ENCODE measurements at places on chromosomes 3 and 15.

- DNase-seq = peak; percentile 67
Measured at GRCh38 chr3:45915518-45916231, 27.6 kb upstream of the CXCR6 start.

DNA sequence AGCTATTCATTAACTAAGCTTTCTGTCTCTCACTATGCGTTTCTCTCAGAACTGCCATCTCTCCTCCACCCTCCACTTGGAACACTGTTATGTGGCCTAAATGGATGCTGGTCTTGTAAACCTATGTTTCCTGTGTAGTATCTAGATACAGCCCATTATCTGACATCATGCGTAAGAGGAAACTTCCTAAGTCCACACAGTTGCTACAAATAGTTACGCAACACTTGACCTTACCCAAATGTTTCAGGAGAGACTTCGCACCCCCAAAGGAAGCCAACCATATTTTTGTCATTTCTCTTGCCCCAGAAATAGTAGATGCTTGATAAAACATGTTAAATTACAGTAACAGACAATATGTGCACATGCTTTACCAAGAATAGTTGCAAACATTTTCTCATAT is 87.2 kb upstream of the TPRG1 start:
- no peak for DNase-seq

GRCh38 chr3:166993015-166993630 is 387.0 kb downstream of the ZBBX start:
- no peak for DNase-seq

DNA sequence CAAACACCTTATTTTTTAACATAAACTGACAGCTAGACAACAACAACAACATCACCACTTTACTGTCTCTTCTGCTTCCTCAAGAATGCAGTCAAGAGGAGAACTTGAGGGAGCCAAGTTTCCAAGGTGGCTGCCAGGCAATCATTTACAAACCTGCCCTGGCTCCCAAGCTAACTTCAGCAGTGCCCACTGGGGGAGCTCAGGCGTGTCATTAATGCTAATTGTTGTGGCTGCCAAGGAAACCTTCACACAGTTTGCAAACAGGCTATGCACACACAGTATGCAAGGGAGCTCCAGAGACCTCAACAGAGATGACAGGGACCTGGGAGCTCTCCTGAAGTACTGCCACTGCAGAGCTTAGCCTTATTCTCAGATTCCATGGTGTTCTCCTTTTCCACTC is 2.1 kb downstream of the DZIP1L start:
- no peak for DNase-seq

GRCh38 chr3:87654184-87654583 is 377.8 kb upstream of the POU1F1 start:
- no peak for DNase-seq

DNA sequence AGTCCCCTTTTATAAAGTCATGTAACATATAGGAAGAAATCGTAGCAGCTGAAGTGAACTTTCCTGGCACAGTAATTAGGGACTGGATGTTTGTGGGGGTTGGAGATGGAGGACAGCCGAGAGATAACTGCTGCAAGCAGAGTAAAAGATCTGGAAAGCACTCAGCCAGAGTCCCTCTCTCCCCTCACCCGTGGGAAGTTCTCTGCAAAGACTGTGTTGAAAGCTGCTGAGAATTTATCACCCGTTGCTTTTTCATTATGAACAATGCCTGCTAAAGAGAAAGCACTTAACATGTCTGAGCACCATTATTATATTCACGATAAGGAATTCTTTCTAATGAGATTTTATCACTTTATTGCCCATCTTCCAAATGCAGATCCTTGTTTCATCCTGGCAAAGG is 248.8 kb downstream of the SHOX2 start:
- no peak for DNase-seq

- no peak for DNase-seq
Measured at GRCh38 chr15:56207092-56207491, 36.6 kb downstream of the RFX7 start.

DNA sequence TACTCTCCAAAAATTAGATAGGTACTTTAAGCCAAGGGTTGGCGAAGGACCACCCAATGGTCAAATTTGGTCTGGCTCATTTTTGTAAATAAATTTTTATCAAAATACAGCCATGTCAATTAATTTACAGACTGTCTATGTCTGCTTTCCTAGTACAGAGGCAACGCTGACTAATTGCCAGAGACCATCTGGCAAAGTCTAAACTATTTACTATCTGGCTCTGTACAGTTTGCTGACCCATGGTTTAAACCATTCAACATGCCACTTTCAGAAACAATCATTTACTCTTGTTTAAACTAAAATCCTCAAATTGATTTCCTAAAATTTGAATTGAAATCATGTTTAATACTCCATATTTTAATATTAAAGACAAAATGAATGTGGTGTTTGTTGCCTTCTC is 25.9 kb downstream of the CBLB start:
- no peak for DNase-seq

DNA sequence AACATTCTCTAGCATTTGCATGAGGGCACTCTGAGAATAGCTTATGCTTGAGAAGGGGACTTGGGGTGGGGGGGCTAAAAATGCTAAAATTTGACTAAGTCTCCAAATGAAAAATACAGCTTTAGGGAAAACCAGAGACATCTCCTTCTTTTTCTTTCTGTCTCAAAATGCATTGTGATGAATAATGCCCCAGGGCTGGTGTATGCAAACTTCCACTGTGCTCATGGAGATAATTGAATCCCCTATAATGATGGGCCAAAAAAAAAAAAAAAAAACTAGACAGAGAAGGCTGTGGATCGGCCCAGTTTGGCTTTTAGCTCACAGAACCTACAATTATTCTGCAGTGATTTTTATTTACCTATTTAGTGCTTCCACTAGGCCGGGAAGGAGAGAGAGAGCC is 147.9 kb upstream of the RORA start:
- DNase-seq = no peak

DNA sequence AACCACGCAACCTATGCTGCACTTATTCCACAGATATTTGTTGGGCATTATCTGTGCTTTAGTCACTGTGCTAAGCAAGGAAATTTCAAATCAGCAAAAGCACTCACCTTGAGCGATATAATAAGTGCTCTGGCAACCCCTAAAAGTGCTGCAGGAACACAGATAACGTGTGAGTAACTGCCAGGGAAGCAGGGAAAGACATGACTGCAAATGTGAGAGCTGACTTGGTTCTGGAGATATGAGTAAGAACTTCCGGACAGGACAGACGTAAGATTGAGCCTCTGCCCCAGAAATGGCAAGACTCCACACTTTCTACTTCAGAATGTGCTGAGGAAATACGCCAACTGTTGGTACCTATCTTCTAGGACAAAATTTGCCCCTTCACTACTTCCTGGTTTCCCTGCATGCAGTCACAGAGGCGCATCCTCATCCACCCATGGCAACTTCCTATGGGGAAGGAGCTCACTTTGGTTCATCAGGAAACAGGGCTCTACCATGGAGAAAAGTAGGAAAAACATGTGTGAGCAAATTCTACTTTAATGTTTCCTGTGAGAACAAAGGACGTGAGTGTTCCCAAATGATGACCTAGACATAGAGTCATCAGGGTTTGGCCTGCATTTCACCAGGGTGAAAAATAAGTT is 41.7 kb downstream of the AQP9 start:
- DNase-seq = no peak

GRCh38 chr3:134197681-134198261 is 52.9 kb downstream of the RYK start:
- peak; percentile 32 for DNase-seq

GRCh38 chr15:45307230-45307924 is 55.3 kb downstream of the SLC28A2 start:
- no peak for DNase-seq

DNA sequence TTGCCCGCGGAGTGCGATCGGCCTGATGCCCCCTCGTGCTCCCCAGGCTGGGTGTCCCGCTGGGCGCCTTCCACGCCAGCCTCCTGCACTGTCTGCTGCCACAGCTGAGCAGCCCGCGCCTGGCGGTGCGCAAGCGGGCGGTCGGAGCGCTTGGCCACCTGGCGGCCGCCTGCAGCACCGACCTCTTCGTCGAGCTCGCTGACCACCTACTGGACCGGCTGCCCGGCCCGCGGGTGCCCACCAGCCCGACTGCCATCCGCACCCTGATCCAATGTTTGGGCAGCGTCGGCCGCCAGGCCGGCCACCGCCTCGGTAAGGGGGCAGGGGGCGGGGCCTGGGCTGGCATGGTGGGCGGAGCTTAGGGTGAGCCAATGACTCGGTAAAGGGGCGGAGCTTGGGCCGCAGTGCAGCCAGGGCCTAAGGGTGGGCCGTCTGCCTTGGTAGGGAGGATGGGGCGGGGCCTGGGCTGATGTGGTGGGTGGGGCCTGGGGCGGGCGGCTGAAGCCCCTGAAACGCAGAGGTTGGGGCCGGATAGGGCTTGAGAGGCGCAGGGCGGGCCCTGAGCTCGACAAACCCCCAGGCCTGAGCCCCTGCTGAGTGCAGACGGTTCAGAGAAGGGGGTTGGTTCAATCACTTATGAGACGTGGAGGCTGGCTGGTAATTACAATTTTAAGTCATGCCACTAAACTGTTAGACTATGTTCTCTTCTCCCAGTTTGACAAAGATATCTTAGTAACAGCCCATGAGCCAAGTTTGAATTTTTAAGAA is 13.7 kb downstream of the CAND2 start:
- peak; percentile 93 for DNase-seq

- DNase-seq = peak; percentile 71
Measured at GRCh38 chr15:78103406-78104118, 11.2 kb downstream of the SH2D7 start.

GRCh38 chr3:5006755-5007202 is 27.5 kb downstream of the BHLHE40 start:
- peak; percentile 62 for DNase-seq

DNA sequence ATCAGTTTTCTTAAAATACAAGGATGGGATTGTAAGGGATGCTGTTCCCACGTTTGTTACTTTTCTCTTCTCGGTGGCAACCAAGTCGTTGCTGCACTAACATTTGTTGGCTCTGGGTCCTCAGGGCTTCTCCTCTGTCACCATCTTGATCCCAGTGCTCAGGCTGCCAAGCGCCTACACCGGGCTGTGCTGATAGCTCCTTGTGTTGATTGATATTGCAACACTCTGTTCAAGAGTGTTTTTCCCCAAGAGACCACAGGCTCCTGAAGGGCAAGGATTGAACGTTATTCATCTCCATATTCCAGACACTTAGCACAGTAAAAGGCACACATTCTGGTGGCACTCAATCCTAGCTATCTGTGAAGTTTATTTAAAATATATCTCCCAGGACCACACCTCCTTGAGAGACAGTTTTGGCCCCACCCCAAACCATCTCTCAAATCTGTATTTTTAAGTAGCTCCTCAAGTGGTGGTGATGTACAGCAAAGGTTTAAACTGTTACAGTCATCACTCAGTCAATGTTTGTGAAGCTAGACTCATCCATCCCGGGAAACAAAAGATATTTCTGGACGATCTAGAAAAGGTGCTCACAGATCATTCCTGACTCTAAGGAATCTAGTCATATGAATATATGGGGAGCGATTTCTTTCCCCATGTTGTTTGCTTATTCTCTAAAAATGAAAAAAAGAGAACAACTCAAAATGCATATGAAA is 38.5 kb upstream of the FOXP1 start:
- no peak for DNase-seq

DNA sequence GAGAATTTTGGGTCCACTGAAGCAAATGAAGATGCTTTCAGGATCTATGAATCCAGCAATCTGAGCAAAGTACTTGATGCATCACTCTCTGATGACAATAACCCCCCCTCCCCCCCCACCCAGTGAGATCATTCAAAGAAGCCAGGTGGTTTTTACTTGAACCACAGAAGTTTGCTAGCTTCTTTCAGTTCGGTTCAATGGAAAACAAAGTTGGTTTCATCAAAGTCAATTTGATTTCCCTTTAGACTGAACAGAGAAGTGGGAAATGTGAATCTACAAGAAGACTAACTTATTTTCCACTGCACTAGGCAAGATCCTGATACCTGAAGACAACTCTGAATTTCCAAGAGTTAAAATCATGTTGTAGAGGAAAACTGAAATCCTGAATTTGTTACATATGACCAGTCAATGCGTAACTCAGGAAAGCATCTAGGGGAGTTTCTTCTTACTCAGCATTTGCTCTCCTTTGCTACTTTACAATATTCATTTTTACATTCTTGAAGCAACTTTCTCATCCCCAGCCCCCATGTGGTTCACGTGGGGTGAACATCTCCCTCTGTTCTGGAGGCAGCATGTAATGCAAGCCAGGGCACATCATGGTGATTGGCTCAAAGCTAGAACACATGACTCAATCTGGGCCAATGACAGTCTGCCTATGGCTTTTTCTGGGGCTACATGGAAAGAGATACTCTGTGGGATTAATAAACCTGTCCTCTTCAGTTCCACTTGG is 572.6 kb downstream of the FOXP1 start:
- peak; percentile 75 for DNase-seq

GRCh38 chr3:119364401-119364800 is 70.2 kb downstream of the ARHGAP31 start:
- no peak for DNase-seq

DNA sequence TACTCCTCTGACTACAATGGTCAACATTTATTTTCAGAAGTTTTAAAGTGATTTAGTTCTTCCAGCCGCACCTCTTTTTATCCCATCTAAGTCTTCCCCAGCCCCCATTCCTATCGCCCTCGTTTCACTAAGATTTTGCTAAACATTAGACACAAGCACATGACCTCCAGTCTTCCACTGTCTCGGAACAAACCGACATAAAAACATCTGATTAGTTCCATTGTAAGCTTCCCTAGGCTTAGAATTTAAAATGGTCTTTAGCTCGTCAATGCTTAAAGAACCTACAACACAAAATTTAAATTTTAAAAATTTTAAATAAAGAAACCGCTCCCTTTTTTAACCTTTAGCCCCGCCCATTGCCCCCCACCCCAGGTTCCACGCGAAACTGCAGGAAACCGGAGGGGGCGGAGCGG is 284 bp upstream of the TSC22D2 start:
- DNase-seq = no peak

GRCh38 chr3:107973152-107973551 is 117.7 kb downstream of the CD47 start:
- DNase-seq = no peak

GRCh38 chr3:119018690-119019463 is 15.8 kb downstream of the IGSF11 start:
- DNase-seq = no peak

- DNase-seq = no peak
Measured at GRCh38 chr15:79091204-79091867, 756 bp upstream of the RASGRF1 start.

DNA sequence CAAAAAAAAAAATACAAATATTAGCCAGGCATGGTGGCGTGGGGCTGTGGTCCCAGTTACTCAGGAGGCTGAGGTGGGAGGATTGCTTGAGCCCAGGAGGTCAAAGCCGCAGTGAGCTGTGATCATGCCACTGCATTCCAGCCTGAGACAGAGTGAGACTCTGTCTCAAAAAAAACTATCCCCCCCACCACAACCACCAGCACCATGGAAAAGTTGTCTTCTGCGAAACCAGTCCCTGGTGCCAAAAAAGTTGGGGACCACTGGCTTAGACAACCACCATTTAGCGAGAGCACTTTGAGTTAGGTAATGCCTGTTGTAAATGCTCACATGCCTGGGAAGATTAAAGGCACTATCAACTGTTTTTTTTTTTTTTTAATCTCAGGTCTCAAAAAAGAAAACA is 15.4 kb downstream of the ARHGAP31 start:
- DNase-seq = no peak

GRCh38 chr3:172478116-172478515 is 29.9 kb upstream of the GHSR start:
- no peak for DNase-seq

Measured in CD4-positive, alpha-beta T cell treated with Interleukin-6 at 100 ng/mL for 8 hours (primary cell).